ENCODE measurements at places on chromosomes 12 and 14.
A peak's percentile ranks its signal among the peaks of the same experiment; 100 is the strongest.

- DNase-seq: no peak
Measured at GRCh38 chr14:70803321-70804310, 5.7 kb downstream of the MAP3K9 start.

GRCh38 chr12:109695961-109696461, 17.6 kb upstream of the FAM222A start:
- DNase-seq: peak; percentile 45

DNA sequence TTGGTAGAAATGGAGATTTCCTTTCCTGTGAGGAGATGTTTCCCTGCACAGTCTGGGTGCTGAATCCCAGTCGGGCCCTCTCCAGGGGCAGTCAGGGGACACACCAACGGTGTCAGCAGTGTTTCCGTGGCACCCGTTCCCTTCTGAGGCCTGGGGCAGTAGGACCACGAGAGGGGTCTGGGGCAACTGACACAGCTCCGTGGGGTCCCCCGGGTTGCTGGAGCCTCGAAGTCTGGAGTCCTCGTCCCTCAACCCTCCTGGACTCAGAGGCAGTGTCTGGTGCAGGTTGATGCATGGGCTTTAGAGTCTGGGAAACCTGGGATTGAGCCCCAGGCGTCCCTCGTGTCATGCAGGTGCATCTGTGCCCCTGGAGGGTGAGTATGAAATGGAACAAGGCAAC, 327.3 kb downstream of the ADGRD1 start:
- no peak for DNase-seq

- no peak for DNase-seq
Measured at GRCh38 chr12:105156260-105156659, 48.7 kb downstream of the WASHC4 start.

DNA sequence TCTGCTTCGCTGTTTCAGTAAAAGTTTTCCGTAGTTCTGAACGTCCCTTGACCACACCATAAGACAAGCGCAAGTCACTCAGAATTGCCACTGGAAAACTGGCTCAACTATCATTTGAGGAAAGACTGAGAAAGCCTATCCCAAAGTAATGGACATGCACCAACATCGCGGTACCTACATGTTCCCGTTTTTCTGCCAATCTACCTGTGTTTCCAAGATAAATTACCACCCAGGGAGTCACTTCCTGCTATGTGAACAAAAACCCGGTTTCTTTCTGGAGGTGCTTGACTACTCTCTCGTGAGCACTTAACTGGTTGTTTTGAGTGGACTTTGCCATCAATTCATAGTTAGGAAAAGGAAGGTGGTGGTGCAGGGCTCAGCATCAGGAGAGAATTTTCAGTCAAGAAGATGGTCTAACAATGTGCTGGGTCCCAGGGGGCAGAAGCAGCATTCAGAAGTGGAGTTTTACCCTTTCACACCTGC, 1.4 kb downstream of the EGLN3 start:
- no peak for DNase-seq

Measured in muscle of leg (tissue), 16 donors.